ENCODE measurements at places on chromosomes 1 and 21. TPM values are rescaled to one million over a fixed set of nuclear protein-coding genes. Genes with fewer than 3 reads are reported as not detected.

Gene UMODL1
- total RNA-seq, result 0.14 TPM

DNA sequence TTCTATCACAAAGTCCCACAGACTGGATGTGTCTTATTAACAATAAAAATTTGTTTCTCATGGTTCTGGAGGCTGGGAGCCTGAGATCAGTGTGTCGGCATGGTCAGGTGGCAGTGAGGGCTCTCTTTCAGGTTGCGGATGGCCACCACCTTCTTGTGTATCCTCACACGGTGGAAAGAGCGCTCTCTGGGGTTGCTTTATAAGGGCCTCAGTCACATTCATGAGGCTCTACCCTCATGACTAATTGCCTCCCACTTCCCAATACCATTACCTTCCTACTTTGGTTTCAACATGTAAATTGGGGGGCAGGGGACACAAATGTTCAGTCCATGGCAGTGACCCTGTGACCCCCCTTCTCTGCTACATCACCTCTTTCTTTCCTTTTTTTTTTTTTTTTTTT, 20.7 kb upstream of the MX1 start:
- no peak for DNase-seq

- no peak for DNase-seq
These were observed 9.8 kb upstream of the FNBP1L start for GRCh38 chr1:93437976-93438605.

DNA sequence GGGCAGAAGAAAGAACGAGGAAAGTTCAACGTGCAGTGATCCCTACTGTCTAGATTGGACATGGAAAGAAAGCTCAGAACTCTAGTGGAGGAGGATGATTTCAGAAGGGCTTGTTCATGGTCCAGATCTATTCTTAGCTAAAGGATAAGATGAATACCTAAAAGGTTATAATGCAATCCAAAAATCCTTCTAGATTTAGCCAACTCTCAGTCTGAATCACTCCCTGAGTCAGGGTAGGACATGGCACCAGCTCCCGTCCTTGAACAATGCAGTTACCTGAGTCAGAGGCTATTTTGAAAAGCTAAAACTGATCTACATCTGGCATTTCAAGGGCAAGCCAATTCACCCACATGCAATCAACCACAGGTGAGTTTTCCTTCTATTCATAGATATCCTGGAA, 38.8 kb upstream of the HIVEP3 start:
- DNase-seq, result no peak

Gene RGS13
- 0.56 TPM for total RNA-seq

DNA sequence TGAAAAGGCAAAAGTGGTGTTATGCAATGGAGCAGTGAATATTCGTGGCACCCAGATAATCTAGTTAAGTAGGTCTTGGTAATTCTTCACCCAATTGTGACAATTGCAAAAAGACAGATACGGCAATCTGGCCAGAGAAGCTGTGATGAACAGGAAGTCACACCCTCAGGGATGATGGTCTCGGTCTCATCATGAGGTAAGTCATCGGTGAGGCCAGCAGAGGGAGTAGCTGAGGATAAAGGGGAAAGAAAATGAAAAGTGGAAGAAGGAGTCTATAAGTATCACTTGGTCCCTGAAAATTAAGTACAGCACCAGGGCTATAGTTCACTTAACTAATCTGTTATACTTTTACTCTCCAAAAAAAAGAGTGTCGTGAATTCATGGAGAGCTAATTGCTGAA, 258.8 kb upstream of the NCAM2 start:
- DNase-seq, result no peak

- no peak for DNase-seq
These were observed 48.7 kb downstream of the SPSB1 start for GRCh38 chr1:9341301-9341845.

DNA sequence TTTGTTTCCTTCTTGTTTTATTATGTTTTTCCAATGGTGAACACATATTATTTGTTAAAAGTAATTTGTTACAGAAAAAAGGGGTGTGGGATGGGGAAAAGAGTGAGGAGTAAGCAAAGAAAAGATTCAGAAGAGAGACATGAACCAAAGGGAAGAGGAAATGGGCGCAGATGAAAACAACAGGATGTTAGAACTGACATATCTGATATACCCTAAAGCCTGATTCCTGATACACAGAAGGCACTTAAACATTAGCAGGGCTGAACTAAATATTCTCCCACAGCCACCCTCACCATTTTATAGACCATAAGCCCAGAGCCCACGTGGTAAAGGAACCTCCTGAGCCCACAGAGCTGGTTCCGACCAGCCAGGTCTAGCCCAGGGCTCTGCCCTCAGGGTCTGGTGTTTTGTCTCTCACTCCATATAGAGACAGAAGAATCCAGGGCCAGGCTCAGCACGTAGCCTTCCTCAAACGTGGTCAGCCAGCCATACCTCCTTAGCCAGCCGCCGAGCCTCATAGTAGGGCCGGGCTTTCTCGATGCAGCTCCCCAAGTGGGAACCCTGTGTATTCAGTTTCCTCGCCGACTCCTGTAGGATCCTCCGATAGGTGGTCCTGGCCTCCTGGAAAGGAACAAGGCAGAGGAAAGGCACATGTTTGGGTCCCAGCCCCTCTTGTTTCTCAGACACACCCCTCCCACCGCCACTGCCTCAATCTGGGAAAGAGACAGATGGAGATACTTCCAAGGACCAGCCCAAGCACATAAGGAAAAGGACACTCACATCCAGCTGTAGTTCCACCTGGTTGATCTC, 9.5 kb downstream of the SH3BP5L start:
- no peak for DNase-seq

DNA sequence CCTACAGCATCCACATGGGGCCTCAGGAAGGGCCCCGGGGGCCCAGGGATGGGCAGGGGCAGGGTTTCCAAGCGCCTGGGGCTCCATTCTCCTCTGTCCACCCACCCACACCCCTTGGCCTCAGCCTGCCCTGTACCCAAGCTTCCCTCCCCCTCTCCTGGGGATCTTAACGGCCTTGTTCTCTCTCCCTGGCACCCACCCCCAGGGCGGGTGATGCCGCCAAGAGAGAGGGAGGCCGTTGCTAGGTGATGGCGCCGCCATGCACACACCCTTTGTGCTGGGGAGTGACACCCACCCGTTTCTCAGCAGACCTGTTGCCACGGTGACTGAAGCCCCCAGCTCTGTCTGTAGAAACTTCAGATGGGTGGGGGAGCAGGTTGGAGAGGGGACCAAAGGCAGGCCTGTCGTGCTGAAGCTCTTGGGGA, 7.6 kb downstream of the GPR37L1 start:
- DNase-seq, result no peak

Gene EFHD2
- 71.3 TPM for total RNA-seq

- DNase-seq, result no peak
These were observed 547 bp downstream of the FOXD2 start for GRCh38 chr1:47438165-47439016.

Gene C21orf91
- 5.7 TPM for total RNA-seq
